ENCODE measurements at places on chromosomes 6 and 20.

DNA sequence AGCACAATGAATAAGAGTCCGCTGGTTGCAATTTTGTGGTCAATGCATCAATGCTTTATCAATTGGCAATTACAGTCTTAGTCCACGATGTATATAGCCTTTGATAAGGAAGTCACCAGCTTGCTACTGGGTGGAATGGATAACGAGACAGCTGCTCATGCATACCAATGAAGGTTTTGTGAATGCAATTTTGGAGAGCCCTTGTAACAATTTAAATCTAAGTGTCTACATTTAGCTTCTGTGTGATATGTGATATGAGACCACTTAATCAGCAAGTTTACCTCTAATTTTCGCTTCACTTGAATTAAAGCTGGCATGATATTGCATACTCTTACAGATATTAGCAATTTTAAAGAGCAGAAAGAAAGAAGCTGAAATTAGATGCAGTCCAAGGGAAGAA is 543.9 kb downstream of the RNF144B start:
- no peak for DNase-seq

DNA sequence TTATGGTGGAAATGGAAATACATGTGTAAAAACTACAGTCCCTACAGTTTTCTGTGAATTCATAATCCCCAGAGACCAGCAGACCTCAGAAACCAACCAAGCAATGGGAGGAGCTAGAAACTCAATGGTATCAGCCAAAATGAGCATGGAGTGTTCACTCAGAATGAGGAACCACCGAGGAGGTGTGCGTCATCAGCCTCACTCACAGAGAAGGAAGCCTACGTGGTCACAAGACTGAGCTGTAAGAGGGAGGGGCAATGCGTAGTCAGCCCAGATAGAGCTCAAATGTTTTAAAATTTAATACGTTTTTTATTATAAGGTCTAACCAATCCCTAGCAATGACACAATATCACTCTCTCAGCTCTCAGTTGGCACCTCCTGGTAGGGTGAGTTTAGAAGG is 17.4 kb downstream of the MYLK4 start:
- DNase-seq, result no peak

DNA sequence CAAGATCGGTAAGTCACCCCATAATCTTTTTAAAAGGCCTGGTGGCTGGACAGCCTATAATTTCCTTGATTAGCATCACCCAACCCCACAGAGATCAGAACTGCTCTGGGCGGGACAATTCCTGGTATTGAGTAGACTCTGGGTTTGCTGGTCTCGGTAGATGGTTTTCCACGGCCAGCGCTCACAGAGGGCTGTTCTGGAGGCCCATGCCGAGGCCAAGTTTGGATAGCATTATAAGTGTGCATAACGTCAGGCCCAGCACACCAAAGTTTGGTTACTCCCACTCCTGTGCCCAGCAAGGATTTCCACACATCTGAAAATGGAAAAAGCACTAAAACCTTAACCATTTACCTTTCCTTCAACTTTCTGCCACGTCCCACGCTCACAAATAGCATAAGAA is 104.7 kb upstream of the RREB1 start:
- no peak for DNase-seq

GRCh38 chr6:121830736-121831135 is 395.3 kb downstream of the GJA1 start:
- DNase-seq, result no peak

DNA sequence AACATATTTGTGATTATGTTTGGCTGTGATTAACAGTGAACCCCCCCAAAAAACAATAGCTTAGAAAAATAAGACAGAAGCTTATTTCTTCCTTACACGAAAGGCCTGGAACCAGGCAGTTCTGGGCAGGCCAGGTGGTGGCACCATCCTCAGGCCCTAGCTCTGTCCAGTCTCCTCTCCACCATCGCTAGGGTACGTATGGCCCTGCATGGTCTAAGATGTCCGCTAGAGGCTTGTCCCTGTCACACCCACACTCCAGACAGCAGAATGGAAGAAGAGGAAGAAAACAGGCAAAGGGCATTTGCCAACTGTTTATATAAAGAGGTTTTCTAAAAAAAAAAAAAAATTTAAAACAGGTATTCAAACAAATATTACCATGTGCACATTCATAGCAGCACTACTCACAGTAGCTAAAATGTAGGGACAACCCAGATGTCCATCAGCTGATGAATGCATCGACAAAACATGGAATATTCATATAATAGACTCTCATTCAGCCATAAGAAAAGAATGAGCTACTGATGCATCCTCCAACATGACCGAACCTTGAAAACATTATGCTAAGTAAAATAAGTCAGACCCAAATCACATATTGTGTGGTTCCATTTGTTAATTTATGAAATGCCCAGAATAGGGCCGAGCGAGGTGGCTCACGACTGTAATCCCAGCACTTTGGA is 6.7 kb downstream of the TGM3 start:
- no peak for DNase-seq

GRCh38 chr6:85569323-85569722 is 24.3 kb downstream of the SNX14 start:
- DNase-seq, result no peak
